ENCODE measurements at places on chromosomes 12 and 14.
A peak's percentile ranks its signal among the peaks of the same experiment; 100 is the strongest.

- no peak for DNase-seq
These were observed 3.3 kb downstream of the ARHGAP9 start for GRCh38 chr12:57476162-57476992.

GRCh38 chr12:2161473-2161872, 108.7 kb downstream of the CACNA1C start:
- DNase-seq, result no peak

DNA sequence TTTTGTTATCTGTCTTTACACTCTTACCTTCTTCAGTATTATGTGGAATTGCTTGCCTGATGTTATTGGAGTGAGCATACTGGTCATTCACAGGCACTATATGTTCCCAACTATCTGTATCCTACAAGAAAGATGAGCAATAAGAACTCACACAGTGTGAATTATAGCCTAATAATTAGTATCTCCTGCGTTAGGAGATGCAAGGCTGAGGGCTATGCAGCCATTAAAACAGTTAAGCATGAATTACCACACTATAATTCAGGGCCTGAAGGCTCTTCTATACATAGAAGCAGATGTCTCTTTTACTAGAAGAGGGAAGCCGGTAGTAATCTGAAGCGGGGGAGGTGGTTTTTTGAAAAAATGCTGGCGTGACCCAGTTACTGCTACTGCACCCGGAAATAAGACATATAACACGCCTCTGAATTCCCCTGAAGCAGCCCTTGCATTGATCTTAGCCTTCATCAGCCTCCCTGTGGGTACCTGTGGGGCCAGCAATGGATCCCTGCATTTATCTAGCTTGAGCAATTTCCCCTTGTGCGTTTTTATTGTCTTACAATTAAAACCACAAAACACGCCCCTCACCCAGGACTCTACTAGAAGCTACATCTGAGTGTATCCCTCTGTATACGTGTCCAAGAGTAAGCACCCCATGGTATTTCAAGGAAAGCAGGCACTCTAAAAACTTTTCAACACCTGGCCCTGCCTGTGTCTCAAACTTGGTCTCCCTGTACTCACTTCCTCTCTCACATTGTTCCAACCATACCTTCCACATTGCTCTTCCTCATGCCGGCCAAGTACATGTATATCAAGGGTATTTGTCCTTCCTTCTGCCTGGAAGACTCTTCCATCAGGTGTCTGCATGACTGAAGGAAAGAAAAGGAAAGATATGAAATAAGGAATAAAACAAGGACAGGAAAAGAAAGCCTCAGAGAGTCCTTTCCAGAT, 210.9 kb upstream of the ARID2 start:
- peak; percentile 56 for DNase-seq

- DNase-seq, result no peak
These were observed 2.8 kb downstream of the EID3 start for GRCh38 chr12:104306376-104306775.

- no peak for DNase-seq
These were observed 4.9 kb upstream of the WIF1 start for GRCh38 chr12:65125975-65126374.

DNA sequence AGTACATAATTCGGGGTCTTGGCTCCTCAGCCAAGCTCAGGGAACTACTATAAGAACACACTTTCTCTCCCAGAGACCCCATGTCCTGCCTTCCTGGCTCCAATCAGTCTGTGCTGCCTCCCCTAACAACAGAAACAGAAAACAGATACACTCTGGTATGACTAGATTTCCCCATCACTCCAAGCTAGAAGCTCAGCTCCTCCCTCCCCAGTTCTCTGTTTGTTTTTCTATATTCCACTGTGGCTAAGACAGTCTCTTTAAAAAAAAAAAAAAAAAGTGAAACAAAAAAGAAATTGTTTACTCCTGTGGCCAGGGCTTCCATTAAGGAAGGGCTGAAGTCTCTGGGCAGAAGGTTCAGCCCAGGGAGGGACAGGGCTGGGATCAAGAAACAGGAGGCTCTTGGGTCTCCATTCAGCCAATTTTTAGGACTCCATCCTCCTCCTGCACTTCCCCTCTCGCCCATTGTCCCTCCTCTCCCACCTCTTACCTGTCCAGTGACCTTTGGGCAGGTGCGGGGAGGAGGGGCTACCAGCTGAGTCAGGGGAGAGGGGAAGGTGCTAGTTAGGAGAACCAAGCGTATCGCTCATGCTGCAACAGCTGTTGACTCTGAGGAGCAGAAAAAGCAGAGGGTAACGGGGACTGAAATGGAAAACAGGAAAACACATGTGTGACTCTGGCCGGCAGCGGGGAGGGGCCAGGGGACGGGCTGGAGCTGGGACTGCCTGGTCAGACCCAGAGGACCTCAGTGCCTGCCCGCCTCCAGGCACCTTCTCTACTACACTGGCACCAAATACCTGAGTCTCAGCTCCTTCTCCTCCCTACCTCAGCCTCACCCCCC, 4.1 kb upstream of the SLC7A7 start:
- DNase-seq, result no peak

DNA sequence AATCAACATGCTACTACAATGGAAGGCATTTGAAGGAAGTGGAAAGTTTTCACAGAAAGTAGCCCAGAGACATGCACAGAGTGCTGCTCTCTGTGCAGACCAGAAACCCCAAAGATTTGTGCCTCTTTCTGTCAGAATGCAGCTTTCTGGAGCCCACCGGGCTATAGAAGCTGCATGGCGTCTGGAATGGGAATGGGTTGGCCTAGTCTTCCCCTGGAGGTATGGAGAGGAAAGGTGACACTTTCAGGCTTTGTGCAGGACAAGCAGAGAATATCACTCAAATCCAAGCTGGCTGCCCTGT, 21.3 kb upstream of the ZFP36L1 start:
- peak; percentile 1 for DNase-seq

GRCh38 chr12:55642267-55642666, 5.6 kb downstream of the OR10P1 start:
- DNase-seq, result no peak

- peak; percentile 34 for DNase-seq
These were observed 11.6 kb downstream of the RFX4 start for GRCh38 chr12:106594447-106594846.

DNA sequence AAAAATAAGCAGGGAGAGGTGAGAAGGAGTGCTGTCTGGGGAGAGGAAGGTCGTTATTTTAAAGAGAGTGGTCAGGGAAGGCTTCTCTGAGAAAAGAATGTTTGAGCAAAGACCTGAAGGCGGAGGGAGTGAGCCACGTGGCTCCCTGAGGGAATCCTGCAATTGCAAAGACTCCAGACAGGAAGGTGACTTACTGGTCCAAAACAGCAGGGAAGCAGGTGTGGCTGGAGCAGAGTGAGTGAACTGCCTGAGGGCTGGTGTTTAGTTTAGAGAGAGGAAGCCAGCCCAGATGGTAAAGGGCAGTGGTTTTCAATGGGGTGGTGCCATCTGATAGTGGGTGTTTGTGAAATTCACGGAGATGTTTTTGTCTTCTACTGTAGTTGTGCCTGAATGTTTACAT, 58.8 kb upstream of the LTA4H start:
- DNase-seq, result no peak

DNA sequence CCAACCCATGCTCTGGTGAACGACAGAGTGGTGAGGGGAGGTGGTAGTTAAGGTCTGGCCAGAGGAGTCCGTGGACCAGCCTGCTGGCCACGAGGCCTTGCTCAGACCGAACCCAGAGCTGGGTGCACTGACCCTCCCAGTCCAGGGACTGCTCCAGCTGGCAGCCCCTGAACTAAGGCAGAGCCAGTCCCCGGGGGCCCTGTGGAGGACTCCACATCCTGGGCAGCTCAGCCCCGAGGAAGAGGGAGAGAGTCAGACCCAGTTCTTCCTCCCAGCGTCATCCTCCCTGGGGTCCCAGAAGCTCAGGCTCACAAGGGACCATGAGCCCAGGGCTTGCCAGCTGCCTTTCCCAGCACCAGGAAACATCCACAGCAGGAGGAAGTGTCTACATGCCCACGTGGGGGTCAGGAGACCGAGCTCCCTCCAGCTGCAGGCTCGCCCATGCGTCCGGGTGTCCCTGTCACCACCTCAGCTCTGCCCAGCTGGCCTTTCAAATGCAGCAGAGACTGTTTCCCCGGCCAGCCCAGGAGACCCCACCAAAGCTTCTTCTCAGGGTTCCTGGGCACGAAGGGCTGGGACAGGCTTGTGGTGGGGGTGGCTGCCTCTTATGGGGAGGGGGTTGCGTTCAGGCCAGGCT, 194.4 kb downstream of the KIF26A start:
- DNase-seq, result no peak

DNA sequence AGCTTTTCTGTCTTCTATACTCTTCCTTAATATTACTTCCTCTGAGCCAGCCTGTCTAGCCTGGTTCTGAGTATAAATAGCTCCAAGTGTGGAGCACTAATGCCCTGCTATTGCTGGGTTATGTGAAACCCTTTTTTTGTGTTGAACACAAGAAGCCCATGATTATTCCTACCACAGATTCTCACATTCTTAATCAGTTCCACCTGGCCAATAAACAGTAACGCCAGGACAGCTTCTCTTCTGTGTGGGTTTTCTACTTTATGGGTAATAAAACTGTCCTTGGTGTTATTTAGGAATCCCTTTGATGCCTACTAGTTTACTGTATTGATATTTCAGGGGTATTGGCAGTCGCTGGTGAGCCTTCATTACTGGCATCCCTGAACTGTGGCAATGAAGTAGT, 48.9 kb upstream of the LRIG3 start:
- no peak for DNase-seq

DNA sequence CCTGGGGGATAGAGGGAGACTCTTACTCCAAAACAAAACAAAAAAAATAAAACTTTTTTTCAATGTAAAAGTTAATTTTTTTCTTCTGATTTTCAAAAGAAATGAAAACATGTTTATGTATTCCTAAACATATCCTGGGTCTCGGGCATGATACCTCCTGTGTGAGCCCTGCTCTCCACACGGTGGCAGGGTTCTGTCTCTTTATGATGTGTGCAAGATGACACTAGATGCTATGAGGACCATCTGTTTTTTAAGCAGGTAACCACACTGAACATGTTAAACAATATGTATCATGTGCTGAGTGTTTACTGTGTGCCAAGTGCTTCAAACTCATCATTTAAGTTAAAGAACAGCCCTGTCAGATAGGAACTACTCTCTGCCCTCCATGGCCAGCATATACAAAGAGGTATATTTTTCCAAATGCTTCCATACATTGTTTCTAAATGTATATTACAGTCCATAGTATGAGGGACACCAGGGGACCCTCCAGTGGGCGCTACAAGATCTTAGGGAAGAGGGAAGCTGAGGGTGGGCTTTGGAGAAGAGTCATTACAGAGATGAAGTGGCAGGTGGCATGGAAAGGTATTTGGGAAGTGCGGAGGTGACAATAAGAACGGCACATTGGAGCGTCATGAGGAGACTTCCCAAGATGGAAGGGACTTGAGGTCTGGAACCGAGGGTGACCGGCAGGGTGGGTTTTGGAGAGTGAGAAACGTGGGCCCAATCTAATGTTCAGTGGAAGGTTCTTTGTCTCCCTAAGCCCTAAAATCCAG, 28.5 kb downstream of the FOS start:
- DNase-seq, result peak; percentile 41

- DNase-seq, result no peak
These were observed 283.6 kb downstream of the PCNX1 start for GRCh38 chr14:71190770-71191374.

DNA sequence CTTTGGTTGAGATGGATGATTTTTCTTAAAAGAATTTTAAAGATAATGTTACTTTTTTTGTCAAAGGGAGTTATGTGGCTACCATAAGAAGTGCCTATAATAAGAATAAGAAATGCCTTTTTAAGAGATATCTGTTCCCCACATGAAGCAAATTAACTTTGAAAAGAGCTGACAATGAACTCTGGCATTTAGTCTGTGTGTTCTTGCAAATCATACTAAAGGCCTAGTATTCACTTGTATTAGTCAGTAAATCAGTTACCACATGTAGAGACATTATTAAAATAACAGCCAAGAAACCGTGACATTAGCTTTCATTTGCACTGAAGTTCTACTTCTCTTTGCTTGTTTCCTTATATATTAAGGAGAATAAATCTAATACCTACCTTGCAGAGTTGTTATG, 296.3 kb downstream of the CCDC91 start:
- DNase-seq, result no peak

DNA sequence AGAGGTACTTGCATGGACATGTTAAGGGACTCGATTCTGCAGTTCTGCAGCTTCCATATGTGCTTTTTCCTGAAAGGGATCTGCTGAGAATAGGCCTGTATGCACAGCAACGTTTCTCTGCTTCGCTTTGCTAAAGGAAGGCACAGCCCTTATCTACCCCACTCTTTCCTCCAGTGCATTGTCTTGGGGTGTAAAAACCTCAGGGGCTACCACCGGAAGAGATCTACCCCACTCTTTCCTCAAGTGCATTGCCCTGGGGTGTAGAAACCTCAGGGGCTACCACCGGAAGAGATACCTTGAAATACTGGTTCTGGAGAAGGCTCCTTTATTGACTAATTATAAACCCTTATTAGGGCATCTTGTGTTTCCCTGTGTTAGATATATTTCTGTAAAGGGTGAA, 52.9 kb downstream of the SEL1L start:
- no peak for DNase-seq

- no peak for DNase-seq
These were observed 127.4 kb upstream of the ATP2B1 start for GRCh38 chr12:89836026-89836425.

DNA sequence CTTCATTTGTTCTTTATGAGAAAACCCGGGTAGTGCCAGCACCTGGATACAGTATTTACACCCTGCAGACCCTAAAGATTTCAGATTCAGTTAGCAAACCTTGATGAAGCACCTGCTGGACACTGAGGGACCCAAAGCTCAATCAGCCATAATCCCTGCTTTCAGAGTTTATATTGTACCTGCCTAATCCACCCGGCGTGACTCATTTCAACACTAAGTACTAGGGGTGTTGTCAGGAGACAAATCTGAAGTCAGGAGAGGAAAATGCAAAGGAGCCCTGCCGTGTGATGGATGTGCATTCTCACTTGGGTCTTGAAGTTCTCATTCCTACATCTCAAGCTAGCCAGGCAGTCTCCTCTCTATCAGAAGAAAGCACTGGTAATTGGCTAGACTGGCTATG, 176.7 kb upstream of the BCL2L14 start:
- DNase-seq, result no peak

- no peak for DNase-seq
These were observed 144.8 kb downstream of the ASCL1 start for GRCh38 chr12:103102225-103102744.

DNA sequence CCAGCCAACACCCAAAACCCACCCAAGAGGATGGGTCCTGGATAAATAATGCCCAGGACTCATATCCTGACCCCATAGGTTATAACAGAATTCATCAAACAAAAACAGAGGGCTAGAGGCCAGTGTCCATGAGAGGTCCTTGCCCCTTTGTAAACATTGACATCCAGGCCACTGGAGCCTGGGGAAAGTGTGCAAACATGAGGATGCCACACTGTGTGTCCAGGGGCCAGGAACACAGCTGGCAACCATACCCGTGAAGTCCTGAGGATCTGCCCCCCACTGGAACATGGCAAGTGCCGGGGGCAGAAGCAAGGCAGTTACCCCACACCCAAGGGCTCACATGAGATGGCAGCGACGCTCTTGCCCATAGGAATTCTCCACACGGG, 4.2 kb upstream of the KMT2D start:
- DNase-seq, result no peak

All from SK-N-SH (cell line).